ENCODE measurements at places on chromosomes 3 and 15. TPM values are rescaled to one million over a fixed set of nuclear protein-coding genes. Genes with fewer than 3 reads are reported as not detected.

The PHLDB2 gene
- total RNA-seq = 107 TPM

The SPINT1 gene
- 0.72 TPM for total RNA-seq

DNA sequence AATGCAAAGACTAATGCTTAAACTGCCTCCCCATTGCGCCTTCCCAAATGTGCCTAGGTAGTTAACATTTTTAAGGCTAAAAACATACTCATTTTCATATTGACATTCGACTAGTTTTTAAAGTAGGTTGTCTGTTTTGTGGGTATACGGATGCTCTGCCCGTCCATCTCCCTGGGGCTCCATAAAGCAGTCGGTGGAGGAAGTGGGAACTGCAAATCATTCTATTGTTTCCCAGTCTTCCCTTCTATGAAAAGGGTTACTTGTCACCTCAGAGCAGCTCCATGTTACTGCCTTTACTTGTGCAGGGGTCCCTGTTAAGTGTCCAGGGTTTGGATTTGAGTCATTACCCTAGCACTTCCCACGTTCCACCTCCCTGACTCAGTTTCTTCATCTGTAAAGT, 10.9 kb downstream of the CHCHD6 start:
- DNase-seq = no peak

DNA sequence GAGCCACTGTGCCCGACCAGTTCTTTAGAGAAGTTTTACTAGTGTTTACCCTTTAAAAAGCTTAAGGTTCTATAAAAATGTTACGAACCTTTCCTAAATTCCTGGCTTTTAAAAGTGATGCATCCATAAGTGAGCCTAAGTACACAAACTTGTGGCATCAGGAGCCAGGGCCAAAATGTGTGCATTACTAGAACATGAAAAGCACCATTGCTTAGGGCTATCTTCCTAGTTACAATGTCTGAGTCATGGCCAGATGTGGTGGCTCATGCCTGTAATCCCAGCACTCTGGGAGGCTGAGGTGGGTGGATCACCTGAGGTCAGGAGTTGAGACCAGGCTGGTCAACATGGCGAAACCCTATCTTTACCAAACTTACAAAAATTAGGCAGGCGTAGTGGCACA, 39.9 kb downstream of the LEO1 start:
- DNase-seq = no peak

DNA sequence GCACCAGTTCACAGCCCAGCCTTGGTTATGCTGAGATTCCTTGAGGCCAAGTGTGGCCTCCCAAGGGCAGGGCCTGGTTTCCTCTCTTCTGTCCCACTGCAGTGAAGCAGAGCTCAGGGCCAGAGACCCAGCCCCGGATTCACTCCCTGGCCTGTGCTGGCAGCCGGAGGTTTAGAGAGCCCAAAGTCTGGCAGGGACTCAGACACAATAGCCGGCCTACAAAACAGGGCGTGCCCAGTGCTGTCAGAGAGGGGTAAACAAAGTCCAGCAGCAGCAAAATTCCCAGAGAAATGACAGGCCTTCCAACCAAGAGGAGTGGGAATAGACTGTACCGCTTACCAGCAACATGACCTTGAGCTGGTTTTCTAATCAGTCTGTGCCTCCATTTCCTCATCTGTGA, 14.0 kb downstream of the VIPR1 start:
- no peak for DNase-seq

- DNase-seq = peak; percentile 97
Measured at GRCh38 chr15:64905119-64905831, 6.4 kb upstream of the ANKDD1A start.

DNA sequence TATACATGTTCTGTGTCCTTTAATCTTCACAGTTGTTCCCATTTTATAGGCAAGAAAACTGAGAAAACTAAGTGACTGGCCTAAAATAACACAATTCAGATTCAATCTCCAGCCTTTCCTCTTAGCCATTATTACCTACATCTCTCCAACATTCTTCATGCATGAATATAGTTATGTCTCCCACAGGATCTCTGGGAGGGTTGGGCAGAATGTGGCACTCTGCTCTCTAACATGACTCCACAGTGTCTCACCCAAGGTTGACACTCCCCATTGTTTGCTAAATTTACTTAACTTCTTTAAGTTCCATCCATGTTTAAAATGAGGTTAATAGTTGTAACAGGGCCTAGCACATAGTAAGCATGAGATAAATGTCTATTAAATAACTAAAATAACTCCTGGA, 276.3 kb downstream of the ERC2 start:
- DNase-seq = no peak
